ENCODE measurements at places on chromosomes 6 and 20.

GRCh38 chr6:52497652-52498408 lies 77.7 kb downstream of the EFHC1 start:
- DNase-seq: no peak

- no peak for DNase-seq
These were observed 64.3 kb downstream of the CDH22 start for GRCh38 chr20:46243707-46244628.

DNA sequence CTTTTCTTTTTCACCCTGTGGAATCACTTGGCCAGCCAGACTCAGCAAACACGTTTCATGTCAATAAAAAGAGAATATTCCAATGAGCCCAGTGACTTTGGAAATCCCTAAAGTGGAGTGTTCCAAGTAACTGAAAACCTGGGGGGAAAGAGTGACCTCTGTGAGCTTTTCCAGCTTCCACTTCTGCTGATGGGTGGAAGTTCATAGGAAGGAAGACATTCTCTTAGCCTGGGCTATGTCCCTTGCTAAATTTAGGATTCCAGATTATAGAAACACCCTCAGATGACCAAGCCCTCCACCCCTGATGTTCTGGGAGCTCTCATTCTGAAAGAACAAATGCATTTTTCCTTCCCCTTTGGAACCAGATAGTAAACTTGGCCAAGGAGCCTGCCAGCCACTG lies 44.8 kb upstream of the EDN1 start:
- DNase-seq: no peak

- no peak for DNase-seq
These were observed 168.4 kb upstream of the CDYL start for GRCh38 chr6:4607793-4608192.

DNA sequence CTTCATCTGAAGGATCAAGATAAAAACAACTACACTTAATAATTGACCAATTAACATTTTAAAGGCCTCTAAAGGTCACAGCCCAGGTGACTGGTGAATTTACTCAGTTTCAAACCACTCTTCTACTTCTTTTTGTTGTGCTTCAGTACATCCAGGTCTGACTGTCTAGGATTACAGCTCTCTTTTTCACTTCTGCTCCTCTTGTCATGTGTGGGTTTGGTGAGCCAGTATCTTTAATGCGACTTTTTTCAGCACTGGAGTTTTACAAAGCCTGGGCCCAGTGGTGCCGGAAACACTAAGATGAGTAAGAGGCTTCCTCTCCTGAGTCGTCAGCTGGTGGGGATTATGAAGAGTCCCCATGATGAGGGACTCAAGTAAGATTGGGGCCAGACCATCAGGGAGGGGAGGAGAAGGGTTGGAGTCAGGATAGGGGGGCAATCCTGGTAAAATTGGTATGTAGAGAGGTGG lies 27.0 kb downstream of the HECA start:
- DNase-seq: peak; percentile 39
